Right atrium auricular region (tissue), 2 donors: ENCODE measurements at places on chromosomes 7 and 10.

GRCh38 chr10:43233601-43234430 is 33.0 kb downstream of the RASGEF1A start:
- peak; percentile 50 for DNase-seq

- DNase-seq: no peak
These were observed 2.0 kb downstream of the BAG3 start for GRCh38 chr10:119653209-119653608.

DNA sequence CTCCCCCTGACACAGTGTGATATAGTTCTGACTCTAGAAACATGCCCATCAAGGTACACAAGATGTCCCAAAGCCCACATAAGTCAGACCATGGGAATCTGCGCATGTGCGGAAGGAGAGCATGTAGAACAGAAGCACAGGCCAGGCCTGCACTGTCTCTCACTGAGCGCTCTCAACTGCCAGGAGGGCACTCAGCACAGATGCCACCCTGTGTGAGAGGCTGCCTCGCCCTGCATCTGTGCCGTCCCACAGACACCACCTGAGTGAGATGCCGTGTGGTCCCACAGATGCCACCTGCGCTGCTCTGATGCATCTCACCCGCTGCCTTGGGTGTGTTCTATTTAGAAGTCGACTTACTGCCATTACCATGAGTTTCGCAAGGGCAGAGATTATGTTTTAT is 98.4 kb downstream of the VOPP1 start:
- DNase-seq: no peak

DNA sequence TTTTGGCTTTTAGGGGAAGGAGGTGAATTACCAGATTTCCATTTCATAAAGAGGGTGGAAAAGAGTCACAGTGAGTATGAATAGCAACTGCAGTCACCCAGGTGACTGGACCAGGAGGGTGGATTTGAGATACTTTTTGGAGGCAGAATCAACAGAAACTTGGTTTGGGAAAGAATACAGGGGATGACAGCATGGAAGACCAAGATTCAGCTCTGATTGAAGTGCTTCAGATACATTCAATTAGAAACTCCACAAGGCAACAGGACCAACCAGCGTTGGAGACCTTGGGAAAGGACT is 83.0 kb downstream of the SGMS1 start:
- no peak for DNase-seq
